ENCODE measurements at places on chromosomes 6 and 20. TPM values are rescaled to one million over a fixed set of nuclear protein-coding genes. Genes with fewer than 3 reads are reported as not detected.

DNA sequence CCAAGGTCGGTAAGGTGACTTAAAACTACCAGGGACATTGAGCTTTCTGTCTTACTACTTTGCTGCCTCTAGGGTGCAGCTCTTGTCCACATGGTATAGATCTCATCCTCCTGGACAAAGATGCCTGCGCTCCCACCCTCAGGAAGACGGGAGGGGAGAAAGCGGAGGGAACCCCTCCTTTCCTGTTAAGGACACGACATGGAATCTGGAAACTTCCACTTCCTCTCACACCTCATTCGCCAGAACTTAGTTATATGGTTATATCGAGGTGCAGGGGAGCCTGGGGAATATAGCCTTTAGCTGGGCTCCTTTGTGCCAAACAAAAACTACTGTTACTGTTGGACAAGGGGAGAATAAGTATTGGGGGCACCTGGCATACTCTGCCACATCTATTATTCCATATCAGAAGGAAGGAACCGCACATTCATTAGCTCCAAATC lies 224.3 kb upstream of the TSHZ2 start:
- peak; percentile 18 for DNase-seq

DNA sequence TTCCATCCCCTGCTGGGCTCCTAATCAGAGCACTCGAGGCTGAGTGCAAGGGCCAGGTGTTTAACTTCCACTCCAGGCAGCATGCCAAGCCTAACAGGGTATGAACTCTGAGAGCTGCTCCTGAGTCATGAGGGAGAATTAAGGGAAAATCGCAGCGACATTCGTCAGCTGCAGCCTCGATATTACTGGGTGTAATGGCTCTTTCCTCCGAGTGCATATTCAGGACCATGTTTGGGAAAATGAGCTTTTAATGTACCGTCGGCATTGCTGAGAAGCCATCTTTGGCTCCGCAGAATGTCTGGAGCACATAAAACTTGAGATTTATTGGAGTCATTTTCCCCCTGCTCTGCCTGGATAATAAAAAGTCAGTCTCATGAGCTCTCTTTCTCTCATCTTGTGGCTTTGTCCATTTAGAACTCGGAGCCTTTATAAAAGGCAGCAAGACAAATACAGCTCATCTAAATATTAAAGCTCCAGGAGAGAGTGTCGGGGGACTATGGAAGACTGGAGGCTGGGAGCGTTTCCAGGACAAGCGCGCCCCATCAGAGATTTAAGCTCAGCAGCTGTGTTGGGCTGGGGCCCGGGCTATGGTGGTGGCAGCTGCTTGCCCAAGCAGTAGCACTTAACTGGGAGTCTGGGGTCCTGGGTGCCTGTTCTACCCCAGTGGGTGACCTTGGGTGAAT lies 103.7 kb downstream of the TOX2 start:
- DNase-seq, result peak; percentile 38

- no peak for DNase-seq
These were observed 323.5 kb upstream of the HSF2 start for GRCh38 chr6:122075917-122076316.

GRCh38 chr20:3751675-3752385 lies 15.7 kb downstream of the ADISSP start:
- peak; percentile 57 for DNase-seq

DNA sequence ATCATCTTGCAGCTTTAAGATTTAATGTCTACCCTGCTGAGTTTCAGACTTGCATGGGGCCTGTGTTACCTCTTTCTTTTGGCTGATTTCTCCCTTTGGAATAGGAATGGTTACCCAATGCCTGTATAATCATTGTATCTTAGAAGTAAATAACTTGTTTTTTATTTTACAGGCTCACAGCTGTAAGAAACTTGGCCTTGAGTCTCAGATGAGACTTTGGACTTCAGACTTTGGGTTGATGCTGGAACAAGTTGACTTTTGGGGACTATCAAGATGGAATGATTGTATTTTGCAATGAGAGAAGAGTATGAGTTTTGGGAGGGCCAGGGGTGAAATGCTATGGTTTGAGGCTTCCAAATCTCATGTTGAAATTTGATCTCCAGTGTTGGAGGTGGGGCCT lies 34.9 kb upstream of the CAP2 start:
- no peak for DNase-seq

DNA sequence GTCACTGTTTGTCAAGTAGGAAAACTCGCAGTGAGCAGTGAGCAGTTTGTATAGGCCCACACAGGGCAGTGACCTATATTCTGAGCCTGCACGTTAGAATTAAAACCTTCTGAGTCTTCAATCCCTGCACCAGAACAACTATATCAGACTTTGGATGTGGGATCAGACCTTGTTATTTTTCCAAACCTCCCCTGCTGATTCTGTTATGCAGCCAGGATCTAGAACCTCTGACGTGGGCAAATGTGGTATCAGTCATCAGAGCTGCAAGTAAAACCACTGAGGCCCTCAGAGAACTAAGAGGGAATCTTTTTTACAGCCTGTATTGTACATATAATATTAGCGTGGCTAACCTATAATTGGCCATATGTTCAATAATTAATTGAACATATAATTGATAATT lies 32.0 kb upstream of the AKAP7 start:
- DNase-seq, result no peak

DNA sequence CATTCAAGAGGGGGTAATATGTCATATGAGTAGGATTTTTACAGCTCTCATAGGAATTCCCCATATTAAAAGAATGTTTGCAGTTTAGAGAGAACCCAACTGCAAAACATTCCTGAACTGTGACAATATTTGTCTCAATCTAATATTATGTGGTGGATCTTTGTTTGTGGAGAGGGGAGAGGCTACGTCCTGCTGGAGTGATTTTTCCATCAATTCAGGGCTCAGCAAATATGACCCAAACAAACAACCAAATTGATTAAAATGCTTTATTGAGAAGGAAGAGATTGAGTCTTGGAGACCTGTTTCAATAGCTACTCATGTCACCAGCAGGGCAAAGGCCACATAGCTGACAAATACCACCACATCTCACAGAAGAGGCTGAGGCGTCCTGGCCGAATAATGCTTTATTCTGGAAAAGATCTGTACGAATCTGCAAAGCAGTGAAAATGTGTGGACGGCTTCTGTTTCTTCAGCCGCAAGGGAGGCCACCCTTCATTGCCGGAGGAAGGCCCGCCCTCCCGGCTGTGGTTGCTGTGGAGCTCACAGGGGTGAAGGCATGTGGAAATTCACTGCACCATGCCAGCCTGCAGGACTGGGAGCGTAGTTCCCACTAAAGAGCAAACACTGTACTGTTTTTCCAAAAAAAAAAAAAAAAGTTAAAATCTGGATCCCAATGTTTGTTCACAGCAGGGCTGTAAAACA lies 89.7 kb upstream of the QKI start:
- DNase-seq, result no peak

GRCh38 chr20:53937339-53937741 lies 133.1 kb downstream of the BCAS1 start:
- DNase-seq, result no peak

DNA sequence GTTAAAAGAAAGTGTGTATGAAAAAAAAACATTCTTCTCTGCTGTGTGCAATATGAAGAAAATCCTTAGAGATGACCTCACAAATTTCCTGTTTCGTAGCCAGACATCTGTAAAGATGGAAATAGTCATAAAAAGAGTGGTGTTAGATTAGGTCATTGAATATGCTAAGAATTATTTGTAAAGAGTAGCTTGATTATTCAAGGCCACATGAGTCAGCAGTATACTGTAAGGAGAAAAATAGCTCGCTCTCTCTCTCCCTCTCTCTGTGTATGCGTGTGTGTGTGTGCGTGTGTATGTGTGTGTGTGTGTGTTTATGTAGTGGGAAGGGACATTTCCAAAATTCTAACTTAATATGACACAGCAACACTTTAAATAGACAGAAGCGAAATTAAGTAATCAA lies 78.8 kb downstream of the PTCHD4 start:
- DNase-seq, result no peak

- DNase-seq, result no peak
These were observed 9.8 kb downstream of the RIPOR3 start for GRCh38 chr20:50681359-50682064.

DNA sequence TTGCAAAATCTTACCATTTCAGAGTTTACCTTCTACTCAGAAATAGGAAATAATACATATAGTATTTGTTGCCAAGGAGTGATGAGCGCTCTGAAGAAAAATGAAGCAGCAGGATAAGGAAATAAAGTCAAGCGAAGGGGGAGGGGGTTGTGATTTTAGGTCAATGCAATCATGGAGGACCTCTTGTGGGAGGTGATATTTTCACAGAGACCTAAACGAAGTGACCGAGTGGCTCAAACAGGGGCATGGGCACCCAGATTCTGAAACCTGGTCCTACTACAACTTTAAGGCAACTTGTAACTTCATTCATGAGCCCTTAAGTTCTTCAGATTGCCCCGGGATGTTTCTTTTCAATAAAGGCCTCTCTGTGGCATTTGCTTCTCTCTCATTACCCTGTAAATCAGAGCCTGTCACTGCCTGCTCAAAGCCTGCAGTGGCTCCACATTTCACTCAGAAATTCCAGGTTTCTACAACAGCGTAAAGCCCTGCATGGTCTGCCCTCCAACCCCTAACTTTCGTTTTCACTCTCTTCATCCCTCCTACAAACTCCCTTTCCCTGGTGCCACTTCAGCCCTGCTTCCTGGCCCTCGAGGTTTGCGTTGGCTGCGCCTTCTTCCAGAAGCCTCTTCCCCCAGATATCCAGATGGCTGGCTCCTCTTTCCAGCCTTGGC lies 162.7 kb downstream of the TBC1D7 start:
- DNase-seq, result no peak

DNA sequence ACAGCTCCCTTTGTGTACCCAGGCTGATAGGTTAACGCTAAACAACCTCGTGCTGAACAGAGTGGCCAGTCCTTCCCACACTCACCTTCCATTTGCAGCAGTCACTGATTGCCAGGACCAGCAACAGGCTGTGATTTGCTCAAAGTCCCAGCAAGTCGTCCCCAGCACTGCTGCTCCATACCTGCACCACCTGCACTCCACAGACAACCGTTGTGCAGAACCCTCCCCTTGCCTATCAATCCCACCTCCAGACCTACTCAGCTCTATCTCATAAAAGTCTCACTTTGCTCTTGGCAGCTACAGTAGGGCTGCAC lies 43.1 kb upstream of the SCML4 start:
- DNase-seq, result no peak

- DNase-seq, result no peak
These were observed 24.3 kb downstream of the TFAP2B start for GRCh38 chr6:50842861-50843384.

- DNase-seq, result no peak
These were observed 16.6 kb upstream of the MAP7 start for GRCh38 chr6:136566851-136567250.

- DNase-seq, result peak; percentile 80
These were observed 14.3 kb upstream of the SPAG4 start for GRCh38 chr20:35600993-35601973.

GRCh38 chr20:34190262-34190661 lies 51.0 kb upstream of the ASIP start:
- no peak for DNase-seq

DNA sequence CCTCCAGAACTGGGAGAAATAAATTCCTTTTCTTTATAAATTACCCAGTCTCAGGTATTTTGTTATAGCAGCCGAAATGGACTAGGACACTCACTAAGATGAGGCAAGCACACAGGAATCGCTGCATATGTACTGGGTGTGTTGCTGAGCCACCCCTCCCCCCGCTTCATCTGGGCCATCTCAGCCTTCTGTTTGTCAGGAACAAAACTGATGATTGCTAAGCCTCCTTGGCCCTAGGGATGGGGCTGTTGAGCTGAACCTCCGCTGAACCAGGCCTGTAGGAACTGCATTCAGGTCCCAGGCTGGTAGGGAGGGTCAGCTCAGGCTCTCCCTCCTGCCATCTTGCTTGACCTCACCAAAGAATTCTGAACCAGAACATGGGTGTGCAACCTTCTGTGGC lies 108.6 kb downstream of the MAP3K7 start:
- DNase-seq, result no peak

- DNase-seq, result no peak
These were observed 45.6 kb downstream of the FAM50B start for GRCh38 chr6:3894590-3895311.

DNA sequence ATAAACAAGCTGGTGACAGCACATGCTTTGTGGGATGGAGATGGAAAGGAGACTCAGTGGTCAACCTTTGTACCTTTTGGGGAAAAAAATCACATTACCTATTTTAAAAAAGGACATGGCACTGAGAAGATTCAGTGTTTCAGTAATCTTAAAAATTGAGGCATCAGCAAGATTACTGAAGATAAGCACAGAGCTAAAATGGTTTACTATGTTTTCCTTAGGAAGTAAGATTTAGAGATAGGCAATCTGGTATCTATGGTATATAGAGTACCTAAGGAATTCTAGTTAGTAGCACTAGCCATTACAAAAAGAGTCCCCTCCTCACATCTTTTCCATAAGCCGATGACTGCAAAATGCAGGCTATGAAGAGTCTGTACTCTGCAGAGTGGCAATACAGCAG lies 35.7 kb downstream of the TOMM6 start:
- no peak for DNase-seq

GRCh38 chr6:139990026-139990686 lies 615.7 kb upstream of the CITED2 start:
- DNase-seq, result no peak

- DNase-seq, result no peak
These were observed 829.3 kb upstream of the CITED2 start for GRCh38 chr6:140203661-140204147.

KCNK15 gene
- polyA plus RNA-seq, result 4.4 TPM

NNAT gene
- 6.1 TPM for polyA plus RNA-seq

NHSL1 gene
- 2.7 TPM for polyA plus RNA-seq

TRIM10 gene
- polyA plus RNA-seq, result 0.17 TPM

PI16 gene
- 79.3 TPM for polyA plus RNA-seq

OOEP gene
- 24.8 TPM for polyA plus RNA-seq

OPN5 gene
- polyA plus RNA-seq, result 17.3 TPM

TCF21 gene
- polyA plus RNA-seq, result 3.7 TPM

ARFGEF3 gene
- 1.9 TPM for polyA plus RNA-seq

SCGN gene
- polyA plus RNA-seq, result 0.73 TPM

All from testis (tissue), 5 donors.